CD4-positive, alpha-beta T cell (primary cell): ENCODE measurements at places on chromosomes 11 and 22.

DNA sequence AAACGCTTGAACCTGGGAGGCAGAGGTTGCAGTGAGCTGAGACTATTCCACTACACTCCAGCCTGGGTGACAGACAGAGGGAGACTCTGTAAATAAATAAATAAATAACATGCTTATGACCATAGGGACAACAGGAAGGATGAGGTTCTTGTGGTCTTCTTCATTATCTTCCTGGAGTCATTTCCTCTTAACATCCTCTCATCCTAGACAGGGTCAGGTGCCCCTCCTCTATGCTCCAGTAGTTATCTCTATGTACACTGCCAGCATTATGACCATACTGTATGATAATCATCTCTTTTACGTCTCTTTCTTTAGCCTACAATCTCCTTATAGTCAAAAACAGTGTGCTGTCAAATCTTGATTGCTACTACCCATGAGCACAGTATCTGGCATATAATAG lies 17.7 kb downstream of the RAB30 start:
- DNase-seq: no peak

GRCh38 chr11:68262544-68262827 lies 9.3 kb downstream of the C11orf24 start:
- no peak for DNase-seq

GRCh38 chr11:33867996-33868646 lies 23.8 kb downstream of the LMO2 start:
- no peak for DNase-seq

DNA sequence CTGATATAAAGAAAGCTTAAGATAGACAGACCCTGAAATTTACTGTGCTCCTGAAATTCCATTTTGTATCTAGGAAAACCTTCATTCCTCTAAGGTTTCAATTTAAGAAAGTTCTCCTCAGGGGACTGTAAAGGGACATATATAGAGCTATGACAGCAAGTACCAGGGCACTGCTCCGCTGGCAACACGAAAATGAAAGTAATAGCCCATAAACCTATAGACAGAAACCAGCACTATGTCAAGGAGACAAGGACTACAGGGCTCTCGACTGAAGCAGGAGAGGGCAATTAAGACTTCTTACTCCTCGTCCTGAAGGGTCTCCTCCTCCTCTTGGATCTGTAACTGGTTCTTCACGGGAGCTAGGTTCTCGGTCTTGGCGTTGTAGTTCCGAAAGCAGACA lies 6.9 kb downstream of the FEZ1 start:
- DNase-seq: no peak

GRCh38 chr11:120337355-120338106 lies 1.3 kb downstream of the ARHGEF12 start:
- no peak for DNase-seq

GRCh38 chr11:43681401-43681942 lies 934 bp downstream of the HSD17B12 start:
- no peak for DNase-seq

GRCh38 chr22:42880815-42881214 lies 23.7 kb upstream of the ARFGAP3 start:
- DNase-seq: no peak

DNA sequence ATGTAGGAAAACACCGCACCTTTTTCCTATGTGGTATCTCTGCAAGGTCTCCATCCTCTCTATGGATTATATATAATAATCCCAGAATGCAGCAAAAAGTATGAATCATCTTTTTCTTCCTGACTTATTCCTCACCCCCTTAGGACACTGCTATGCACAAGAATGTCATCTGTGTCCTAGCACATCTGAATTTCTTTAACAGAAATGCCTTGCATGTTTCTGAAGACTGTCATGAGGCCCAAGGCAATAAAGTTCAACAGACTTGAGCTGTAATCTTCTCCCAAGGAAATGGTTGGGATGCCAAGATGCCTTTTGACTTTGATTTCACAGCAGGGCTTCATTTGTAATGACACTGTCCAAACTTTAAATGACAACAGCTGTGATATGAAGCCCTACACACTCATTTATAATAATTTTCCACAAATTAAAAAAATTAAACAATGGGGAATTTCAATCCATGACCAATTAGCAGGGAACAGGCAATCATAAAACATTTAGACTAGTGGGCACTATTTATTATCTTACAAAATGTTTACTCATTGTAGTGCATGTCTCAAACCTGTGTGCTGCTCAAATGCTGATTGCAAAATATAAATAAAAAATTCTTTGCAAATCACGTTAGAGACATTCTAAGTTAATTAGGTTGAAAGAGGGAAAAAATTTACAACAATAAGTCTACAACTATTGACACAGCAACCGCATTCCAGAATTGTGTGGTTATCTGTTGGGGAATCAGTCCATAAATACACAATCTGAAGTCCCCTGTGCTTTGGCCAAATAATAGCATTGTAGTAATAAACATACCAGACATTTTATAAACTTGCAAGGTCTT lies 242.3 kb downstream of the SWAP70 start:
- no peak for DNase-seq

- no peak for DNase-seq
Observed at GRCh38 chr11:35337914-35338305, 81.4 kb downstream of the SLC1A2 start.

GRCh38 chr11:24755260-24755839 lies 258.5 kb downstream of the LUZP2 start:
- no peak for DNase-seq

DNA sequence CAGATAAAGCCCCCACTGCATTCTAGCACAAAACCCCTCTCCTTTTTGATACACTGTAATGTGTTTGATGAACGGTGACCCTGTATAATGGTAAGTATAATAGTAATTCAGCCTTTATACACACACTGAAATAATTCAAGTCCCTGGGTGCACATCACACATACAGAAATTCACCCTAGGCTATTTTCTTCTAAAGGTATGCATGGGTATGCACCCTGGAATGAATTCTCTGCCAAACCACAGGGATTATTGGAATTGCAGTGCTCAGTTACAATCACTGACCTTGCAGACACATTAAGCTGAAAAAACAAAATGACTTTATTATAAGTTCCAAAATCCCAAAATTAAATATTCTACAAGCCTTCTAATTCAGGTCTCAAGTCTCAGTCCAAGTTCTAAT lies 245.9 kb upstream of the FAT3 start:
- no peak for DNase-seq

DNA sequence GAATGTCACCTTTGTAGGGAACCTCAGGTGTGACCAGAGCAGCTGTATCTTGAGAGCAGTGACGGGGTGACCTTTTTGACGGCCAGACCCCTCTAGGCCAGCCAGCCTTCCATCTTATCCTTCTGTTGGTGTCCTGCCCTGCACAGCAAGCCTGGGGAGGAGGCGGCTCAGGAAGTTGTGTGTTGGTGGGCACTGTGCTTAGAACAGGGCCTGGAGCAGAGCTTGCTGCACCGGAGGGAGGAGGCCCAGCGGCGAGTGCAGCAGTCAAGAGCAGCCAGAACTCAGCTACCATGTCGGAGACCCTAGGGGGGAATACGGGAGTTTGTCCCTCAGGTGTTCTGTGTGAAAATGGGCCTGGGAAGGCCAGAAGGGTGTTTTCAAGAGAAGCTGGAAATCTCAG lies 129.4 kb downstream of the OSBP2 start:
- DNase-seq: no peak

DNA sequence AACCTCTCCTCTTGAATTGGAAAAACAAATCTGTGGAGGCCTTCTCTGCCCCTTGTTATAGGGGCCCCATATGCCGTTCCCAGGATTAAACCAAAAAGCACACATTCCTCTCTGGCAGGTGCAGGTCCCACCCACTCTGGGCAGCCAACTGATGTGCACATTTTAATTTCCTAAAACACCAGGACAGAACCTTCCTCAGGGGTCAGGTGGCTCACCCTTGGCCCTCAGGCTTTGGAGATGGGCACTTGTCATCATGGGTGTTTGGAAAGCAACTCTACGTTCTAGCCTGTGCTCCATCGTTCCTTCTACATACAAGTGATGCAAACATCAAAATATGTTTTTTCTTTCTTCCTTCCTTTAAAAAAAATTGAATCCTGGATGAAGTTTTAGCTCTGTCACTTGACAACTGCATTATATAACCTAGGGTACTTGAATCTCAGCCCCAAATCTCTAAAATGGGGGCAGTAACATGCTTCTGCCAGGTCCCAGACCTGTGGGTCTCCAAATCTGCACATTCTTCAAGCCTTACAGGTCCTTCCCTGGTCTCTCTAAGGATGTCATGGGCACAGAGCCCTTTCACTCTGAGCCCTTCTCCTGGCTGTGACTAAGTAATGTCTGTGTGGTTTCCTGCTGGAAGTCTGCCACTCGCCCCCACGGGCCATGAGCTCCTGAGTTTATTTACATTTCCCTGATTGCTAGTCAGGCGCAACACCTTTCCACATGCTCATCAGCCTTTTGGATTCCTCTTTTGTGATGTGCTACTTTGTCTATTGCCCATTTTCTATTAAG lies 43.8 kb downstream of the KCNQ1OT1 start:
- DNase-seq: no peak

DNA sequence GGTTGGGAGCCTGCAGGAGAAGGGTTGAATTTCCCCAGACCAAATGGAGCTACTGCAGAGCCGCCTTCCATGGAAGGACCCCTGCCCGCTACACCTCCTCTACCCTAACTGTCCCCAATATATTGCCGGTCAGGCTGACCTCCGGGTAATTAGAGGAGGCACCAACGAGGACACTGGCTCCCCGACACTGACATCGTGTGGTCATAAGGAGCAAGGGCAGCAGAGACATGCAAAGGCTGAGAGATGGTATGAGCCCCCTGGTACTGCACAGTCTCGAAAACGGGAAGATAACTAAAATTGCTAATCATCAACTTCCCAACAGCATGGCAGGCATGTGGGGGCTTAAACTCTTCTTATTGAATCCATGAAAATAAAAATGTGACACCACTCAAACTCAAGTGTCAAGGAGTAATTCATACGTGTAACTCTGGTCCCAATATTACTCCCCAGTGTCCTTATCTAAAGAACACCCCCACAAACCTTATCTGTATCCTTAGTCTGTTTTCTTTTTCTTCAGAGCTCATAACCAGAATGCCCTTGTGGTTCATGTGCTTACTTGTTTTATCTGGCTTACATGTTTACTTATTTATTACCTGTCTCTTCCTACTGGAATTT lies 4.4 kb downstream of the CAVIN3 start:
- no peak for DNase-seq

DNA sequence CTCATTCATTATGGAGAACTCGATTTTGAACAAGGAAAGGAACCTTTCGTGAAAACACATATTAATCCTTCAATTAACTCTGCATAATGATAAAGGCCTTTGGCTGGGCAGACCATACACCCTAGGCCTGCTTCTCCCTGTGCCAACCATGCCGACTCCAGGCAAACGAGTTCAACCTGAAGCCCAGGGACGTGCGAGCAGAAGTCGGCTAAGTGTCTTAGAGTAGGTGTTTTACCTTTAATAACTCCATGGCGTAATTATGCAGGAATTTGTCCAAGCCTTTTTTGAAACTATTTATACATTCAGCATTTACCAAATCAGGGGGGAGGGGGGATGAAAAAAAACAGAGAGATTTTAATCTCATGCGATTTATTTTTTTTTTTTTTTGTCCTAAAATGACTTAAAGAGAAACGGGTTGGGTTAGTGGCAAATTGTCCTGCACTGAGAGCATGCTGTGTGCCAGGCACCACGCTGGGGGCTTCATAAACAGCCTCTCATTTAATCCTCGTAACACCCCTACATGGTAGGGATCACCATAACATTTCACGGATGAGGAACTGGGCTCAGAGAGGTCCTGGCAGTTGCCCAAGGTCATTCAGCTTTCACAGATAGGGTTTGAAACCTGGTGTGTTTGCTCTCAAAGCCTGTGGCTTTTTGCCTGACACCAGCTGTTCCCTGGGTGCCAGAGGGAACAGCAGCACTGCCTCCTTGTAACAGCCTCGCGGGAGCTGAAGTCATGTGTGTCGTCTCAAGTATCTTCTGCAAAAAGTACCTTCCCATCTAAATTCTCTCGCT lies 423.9 kb downstream of the MN1 start:
- DNase-seq: no peak

DNA sequence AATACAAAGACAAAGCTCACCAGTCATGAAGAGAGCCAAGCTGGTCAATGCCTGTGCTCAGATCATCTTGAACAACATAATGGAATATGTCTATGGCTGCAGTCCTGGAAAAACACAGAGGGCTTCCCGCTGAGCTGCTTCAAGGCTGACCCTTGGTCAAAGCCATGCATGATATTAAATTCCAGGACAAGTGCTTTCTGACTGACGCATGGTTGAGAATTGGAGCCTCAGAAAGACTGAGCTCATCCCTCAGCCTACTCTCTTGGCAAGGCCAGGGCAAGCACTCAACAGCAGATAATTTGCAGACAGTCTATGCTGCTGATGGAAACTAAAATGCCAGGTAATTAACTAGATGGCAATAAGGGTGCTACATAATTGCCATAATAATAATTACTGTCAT lies 89.2 kb downstream of the GALNT18 start:
- DNase-seq: no peak

DNA sequence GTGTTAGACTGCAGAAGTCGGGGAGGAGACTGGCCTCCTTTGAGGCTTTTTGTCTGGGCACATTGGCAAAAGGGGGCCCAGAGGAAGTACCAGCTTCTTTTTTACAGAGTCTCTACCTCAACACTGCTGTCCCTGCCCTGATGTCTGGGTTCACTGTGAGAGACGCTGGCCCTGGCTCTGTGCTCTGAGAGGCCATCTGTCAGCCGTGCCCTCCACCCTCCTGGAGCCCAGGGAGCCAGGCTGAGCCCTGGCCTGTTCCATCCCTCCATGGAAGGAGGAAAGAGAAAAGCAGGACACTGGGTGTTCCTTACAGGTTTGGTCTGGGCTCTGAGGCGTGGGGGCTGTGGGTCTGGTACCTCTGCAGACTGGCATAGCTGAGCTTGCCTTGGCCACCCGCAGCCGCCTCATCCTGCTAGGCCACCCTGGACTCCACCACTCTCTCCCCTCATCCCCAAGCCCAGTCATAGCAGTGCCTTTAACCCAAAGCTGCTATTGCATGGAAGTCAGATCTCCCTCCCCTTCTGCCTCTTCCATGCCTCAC lies 105.5 kb upstream of the PARVA start:
- no peak for DNase-seq

DNA sequence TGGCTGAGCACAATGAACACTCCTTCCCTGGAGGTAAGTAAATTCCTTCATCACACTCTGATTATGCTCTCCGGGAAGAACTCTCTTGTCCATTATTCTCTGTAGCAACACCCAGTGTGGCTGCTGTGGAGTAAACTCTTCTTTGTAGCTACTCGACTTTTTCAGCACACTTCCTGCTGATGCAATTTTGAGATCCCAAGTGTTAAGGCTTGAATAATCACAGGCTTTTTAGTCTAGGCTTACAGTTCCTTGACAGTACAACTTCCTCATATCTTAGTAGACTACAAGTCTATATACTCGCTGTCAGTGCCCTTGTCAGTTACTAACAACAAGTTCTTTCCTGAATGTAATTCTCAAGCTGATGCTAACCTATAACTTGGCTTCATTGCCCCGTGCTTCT lies 301.8 kb upstream of the API5 start:
- DNase-seq: no peak

DNA sequence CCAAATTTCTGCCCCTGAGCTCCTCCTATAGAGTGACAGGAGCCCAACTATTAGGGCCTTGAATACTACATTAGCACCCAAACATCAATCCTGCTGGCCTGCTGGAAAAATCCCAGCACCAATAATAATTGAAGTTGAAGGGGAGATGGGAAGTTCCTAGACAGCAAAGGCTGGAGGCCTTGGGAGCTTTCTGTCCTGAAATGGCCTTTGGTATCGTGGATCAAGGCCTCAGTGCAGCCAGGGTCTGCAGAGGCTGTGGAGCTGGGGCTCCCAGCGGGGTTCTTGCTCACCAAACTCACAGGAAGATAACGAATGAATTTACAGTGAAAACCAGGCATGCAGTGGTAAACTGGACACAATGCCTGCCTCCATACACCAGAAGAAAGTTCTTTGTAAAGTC lies 9.2 kb upstream of the MICALL1 start:
- no peak for DNase-seq

- no peak for DNase-seq
Observed at GRCh38 chr11:13183094-13183825, 94.3 kb upstream of the BMAL1 start.
